ENCODE measurements at places on chromosomes 7 and 10.
A peak's percentile ranks its signal among the peaks of the same experiment; 100 is the strongest.

- DNase-seq = no peak
Observed at GRCh38 chr7:69953136-69954067, 355.1 kb downstream of the AUTS2 start.

DNA sequence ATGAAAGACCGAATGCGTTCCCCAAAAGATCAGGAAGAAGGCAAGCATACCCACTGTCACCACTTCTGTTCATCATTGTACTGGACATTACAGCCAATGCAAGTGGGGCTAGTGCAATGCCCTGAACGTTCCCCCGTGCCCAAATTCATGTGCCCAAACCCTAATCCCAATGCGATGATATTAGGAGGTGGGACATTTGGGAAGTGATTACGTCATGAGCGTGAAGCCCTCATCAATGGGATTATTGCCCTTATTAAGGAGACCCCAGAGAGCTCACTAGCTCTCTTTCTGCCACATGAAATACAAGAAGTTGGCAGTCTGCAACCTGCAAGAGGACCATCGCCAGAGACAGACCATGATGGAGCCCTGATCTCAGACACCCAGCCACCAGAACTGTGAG is 511.4 kb upstream of the TPK1 start:
- no peak for DNase-seq

- DNase-seq = peak; percentile 83
Observed at GRCh38 chr10:43202657-43203447, 64.0 kb downstream of the RASGEF1A start.

DNA sequence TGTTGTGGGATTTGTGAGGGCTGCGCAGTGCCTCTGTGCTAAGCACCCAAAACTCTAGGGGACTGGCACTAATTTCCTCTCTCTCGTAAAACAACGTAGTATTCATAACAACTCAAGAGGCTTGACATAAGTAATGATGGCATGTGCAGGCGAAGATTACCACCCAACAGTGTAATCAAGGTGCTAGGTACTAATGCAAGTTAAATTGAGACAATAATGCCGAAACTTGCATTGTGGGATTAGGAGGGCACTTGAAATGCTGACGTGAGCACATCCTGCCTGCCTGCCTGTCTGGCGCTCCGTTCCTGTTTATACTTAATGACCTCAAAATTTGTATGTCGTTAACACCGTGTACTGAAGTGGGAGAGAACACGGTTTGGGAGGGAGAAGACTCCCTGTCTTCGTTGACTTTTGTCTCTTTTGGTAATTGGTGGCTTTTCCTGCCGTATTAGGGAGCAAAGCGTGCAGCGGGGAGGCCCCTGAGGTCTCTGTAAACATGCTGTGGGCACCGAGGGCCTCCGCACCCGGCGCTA is 139.0 kb downstream of the MGMT start:
- DNase-seq = no peak

GRCh38 chr10:88386204-88386788 is 196.8 kb downstream of the RNLS start:
- no peak for DNase-seq

- DNase-seq = no peak
Observed at GRCh38 chr10:71455035-71455434, 58.3 kb downstream of the CDH23 start.

GRCh38 chr10:122852261-122852660 is 6.6 kb upstream of the CUZD1 start:
- no peak for DNase-seq

- no peak for DNase-seq
Observed at GRCh38 chr7:25075459-25075858, 49.6 kb downstream of the CYCS start.

DNA sequence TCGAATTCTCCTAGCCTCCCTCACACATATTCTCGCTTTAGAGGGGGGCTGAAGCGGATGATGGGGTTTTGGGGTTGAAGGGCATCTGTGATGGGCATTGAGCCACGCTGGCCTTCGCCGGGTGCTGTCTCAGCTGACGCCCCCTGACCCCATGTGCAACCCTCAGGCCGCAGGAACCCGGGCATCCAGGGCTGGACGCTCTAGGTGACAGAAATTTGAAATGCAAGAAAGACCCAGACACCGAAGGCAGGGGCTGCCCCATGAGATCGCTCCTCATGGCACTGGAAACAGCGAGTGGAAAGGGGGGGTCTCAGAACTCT is 664 bp upstream of the C10orf88 start:
- DNase-seq = peak; percentile 1

DNA sequence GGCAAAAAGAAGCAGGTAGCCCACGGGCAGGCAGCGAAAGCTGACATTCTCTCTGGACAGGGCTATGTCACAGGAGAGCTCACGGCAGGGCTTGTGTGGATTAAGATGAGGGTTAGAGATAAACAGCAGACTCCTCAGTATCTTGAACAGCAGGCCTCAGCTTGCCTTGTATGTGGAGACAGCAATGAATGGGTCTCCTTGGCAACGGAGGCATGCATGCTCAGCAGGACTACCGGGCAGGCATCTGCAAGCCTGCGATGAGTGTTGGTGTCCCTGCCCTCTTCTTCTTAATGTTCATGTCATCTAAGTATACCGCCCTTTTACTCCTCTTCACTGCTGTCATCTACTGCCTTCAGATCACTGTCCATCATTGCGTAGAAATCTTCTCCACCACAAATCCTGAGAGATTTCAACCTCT is 81.9 kb upstream of the C1GALT1 start:
- DNase-seq = no peak

- DNase-seq = peak; percentile 78
Observed at GRCh38 chr10:97713339-97713825, at the start of gene MARVELD1. Gene MARVELD1, plus strand, starts transcription at chr10:97713730. Its CDS starts 147 bp downstream, at chr10:97713877.

DNA sequence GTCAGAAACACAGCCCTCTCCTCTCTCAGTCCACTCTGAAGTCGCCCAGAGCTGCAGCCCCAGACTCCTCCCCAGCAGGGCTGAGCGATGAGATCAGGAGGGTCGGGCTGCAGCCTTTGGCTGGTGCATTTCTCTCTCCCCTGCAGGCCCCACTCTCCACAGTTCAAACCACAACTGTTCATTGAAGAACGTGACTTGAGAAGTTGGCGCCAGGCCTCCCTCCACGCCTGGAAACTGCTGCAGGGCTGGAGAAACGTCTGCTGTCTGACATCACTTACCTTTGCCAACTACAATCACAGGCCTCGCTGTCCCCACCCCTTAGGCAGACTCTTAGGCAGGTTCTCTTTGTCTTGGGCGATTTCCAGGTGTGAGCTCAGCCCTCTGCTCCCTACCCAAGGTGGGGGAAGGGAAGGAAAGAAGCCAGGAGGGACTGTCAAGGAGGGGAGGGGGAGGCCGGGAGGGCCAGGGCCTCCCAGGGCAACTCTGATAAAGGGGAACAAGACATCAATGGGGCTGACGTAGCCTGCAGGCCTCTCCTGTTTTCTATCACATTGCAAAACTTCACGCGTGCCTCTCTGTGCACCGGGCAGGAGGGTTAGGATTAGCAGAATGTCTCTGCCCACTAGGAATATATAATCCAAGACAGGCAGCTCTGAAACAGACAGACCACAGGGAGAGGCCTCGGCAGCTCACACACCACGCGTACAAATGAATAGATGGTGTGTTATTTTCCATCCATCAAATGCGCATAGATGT is 32.7 kb downstream of the CALML5 start:
- DNase-seq = no peak

- no peak for DNase-seq
Observed at GRCh38 chr7:51251290-51251689, 65.3 kb downstream of the COBL start.

- no peak for DNase-seq
Observed at GRCh38 chr7:91127959-91128358, 136.3 kb upstream of the FZD1 start.

DNA sequence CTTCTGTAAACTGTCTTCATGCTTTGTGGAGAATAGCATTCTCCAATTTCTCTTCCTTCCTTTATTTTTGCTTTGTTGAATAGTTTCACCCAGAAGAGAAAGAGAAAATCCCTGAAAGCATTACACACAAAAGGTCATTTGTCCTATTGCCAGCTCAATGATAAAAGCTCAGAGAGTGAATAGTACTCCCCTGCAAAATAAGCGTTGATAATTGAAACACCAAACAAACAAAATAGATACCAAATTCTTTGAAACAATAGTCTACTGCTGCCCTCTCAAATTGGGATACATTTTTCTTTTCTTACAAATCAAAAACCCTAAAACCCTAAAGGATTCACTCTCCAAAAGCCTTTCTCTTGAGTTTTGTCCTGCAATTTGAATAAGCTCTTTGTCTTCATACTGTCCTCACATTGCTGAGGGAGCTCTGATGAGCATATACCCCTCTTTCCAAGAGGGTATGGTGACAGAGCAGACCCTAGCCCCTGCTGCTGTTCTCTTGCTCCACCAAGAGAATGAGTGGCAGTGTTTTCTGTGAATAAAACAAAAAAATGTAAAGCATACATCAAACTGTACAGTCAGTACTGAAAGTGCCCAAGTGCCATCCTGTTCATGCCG is 134.4 kb downstream of the CSTF2T start:
- no peak for DNase-seq

- DNase-seq = no peak
Observed at GRCh38 chr7:120714945-120715344, 143.0 kb downstream of the TSPAN12 start.

- DNase-seq = no peak
Observed at GRCh38 chr10:110387983-110388686, 83.4 kb upstream of the SMNDC1 start.

- DNase-seq = no peak
Observed at GRCh38 chr10:126634911-126635310, 35.6 kb downstream of the C10orf90 start.

- DNase-seq = no peak
Observed at GRCh38 chr10:909831-910230, 21.7 kb downstream of the LARP4B start.

DNA sequence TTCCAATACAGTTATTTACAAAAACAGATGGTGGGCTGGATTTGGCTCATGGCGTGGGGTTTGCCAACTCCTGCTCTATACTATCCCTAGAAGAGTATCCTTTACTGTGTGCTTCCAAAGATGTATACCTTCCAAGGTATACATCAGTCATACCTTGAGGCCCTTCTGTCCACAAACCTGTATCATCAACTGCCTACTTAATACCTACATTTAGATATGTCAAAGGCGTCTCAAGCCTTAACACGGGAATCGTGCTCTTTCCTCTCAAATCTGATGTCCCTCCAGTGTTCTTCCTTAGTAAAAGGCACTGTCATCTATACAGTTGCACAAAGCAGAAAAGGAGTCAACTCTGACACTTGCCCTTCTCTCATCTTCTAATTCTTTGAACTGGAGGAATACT is 36.9 kb downstream of the NAMPT start:
- DNase-seq = no peak

DNA sequence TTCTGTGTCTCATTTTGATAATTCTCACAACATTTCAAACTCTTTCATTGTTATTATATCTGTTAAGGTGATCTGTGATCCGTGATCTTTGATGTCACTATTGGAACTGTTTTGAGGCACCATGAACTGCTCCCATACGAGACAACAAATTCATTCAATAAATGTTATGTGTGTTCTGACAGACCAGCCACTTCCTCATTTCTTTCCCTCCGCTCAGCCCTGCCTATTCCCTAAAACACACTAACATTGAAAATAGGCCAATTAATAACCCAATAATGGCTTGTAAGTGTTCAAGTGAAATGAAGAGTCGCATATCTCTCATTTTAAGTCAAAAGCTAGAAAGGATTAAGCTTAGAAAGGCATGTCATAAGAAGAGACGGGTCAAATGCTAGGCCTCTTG is 45.2 kb downstream of the RNF133 start:
- DNase-seq = no peak

DNA sequence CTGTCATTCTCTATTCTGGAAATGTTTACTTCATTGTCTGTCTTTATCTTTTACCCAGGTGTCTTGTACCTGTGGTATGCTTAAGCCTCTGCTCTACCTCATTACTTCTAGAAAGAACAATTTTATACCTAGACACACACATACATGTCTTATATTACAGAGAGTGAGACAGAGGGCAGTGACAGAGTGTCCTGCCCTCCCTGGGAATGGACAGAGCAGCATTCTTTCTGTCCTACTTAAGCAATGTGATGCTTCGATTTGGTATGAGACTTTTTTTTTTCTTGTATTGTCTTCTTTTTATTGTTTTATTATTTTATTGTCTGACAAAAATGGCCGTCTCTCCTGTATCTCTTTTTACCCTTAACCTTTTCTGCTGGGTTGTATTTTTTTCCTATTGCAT is 286.1 kb downstream of the EXOC4 start:
- no peak for DNase-seq

DNA sequence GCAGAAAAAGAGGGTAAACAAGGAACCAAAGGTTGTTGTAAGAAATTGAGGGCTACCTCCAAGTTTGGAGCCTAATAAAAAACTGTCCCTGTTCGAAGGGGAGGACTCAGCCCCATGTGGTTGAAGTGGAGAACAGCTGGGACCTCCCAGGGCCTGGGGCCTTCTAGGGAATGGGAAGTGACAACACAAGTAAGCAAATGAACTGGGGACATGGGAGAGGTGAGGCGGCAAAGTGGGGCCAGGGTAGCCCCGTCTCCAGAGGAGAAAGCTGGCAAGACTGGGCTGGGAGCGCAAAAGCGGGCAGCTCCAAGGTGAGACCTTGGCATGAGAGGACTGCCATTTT is 198.1 kb downstream of the ZNF438 start:
- no peak for DNase-seq

DNA sequence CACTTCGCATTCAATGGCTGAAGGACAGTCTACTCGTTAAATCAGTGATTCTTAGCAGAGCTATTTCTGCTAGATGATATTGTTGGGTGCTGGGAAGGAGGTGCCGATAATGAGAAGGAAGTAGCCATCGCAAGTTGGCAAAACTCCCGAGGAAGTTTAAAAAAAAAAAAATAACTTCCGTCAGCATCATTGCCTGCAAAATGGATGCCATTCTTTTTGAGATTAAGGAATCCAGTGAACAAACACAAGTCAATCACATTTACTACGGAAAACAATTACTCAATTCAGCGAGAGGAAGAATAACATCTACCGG is 74.4 kb upstream of the SFMBT2 start:
- DNase-seq = no peak

DNA sequence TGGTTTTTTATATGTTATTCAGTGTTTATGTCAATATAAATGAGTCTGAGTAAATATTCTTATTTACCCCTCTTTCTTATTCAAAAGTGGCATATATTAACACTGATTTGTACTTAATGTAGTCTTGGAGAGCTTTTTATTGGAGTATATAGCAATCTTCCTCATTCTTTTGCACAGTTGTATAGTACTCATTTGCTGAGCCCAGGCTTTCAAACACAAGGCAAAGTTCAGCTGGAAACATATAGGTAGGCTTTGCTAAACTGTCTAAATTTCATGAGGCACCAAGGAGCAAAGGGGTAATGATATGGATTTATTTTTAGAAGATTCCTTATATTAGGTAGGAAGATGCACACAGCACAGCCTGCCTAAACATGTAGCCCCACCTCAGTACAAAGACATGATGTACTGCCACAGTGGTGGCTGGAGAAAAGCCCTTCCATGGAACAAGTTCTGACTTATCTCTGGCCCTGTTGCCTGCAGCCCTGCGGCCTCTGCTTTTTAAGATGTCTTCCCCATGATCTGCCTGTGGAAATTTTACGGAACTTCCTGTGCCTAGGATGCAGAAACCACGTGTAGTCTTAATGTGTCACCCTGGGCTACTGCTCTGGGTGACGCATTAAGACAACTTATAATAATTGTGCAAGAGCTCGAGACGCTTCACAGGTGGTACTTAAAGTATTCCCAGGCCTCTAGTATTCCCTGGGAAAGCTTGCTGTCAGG is 9.6 kb upstream of the PDCD4 start:
- no peak for DNase-seq

Measured in nephron progenitor cell (in vitro differentiated cells).